ENCODE measurements at places on chromosomes 2 and 18.

- DNase-seq, result peak; percentile 3
Observed at GRCh38 chr18:24397131-24397693, 412 bp downstream of the OSBPL1A start.

DNA sequence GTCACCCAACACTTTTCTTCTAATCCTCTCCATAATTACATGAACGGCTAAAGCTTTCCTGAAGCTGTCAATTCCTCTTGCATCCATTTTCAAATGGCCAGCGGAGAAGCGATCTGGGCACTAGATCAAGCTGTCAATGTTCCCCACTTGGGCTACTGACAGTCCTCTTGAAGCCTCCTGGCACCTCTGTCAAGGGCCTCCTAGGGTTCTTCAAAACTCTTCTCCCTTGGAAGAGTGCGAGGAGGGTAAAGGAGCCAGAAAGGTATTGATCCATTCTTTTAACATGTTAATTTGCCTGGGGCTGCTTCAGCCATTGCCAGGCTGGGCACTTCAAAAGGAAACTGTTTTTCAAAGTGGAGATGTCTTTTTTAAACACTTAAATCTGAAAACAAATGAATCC, 19.8 kb downstream of the EPHA4 start:
- DNase-seq, result no peak

- no peak for DNase-seq
Observed at GRCh38 chr2:161552015-161552414, 72.2 kb upstream of the SLC4A10 start.

DNA sequence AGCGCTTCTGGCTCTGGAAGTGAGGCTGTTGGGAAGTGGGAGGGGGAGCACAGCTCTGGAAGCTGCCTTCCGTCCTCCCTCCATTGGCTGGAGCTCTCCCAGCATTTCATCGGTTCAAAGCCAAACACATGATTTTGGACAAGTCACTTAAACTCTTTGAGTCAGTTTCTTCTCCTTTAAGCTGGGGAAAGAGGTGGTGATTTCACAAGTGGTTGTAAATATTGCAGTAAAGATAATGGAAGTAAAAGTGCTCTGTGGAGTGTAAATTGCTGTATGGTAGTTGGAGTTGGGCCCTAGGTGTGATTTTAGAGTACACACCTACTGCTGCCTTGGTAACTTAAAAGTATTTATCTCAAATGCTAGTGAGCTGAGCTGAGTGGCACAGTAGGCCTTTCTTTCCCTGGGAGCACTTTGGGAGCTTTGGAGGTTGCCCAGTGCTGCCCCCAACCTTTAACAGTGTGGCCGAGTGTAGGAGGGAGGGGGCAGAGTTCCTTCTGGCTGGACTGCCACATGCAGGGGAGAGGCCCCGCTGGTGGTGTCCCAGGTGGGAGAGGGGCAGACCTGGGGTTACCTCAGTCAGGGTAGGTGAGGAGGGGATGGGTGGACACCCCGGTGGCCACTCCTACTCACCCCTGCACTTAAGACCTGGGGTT, 54.7 kb downstream of the ASAP2 start:
- no peak for DNase-seq

- no peak for DNase-seq
Observed at GRCh38 chr2:201182650-201183364, at the start of gene CASP10. CASP10 (plus strand) TSS chr2:201183141; CDS start chr2:201185778, 2,637 bp downstream.

- no peak for DNase-seq
Observed at GRCh38 chr18:3489462-3489861, 39.5 kb downstream of the TGIF1 start.

DNA sequence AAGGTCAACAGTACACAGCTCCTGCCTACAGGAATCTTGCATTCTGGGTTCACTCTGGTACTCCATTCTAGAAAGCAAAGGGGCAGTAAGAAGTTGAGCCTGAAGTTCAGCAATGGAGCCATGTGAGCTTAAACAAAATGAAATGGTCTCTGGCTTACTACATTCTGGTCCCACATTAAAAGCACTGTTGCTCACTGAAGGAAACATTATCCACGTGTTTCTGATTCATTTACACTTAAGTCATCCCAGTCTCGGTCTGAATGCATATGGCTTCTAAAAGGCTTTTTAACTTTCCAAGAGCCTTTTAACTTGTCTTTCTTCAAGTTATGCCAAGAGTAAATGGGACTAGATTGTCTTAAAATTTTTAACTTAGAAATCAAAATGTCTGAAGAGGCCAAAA, 177.8 kb downstream of the LNPK start:
- DNase-seq, result no peak

GRCh38 chr2:66461664-66462500, 27.0 kb downstream of the MEIS1 start:
- DNase-seq, result no peak

DNA sequence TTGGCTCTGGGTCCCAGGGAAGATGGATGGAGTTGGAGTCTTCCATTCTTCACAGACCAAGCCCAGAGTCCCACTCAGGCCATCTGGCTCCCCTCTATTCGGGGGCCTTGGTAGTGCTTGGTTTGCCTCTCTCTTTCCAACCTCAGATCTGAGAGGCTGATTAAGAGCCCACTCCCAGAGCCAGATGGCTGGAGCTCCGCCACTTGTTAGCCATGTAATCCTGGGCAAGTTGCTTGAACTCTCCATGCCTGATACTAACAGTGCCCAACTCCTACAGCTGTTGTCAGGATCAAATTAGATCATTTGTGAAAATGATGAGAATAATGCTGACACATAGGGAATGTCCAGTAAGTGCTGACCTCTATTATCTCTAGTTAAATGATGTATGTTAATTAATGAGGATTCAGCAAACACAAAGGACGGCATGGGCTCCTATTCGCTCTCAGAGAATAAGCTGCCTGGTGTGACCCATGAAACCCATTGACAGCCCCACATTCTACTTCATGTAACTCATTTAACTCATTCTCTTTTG, 46.6 kb upstream of the SLC14A1 start:
- no peak for DNase-seq

DNA sequence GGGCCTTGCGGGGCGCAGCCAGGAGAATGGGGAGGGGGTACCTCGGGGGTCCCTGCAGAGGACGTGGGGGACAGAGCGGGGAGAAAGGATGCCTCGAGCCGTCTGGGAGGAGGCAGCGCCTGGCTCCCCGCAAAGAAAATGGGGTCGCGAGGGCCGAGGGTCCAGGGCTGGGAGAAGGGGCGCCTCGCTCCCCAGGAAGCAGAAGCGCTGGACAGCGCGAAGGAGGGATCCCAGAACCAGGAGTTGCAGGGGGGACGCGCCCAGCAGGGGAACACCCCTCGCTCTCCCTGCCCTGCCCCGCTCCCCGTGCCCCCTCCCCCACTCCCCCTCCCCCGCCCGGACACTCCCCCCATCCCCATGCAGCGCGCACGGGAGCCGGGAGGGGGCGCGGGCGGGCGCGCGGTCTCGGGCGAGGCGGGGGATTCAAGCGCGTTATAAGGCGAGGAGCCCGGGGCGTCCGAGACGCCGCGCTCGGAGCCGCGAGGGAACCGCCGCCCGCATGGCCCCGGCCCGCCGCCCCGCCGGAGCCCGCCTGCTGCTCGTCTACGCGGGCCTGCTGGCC, at the start of gene ERFE:
Gene ERFE (plus strand): TSS at position 462 of the 562 bp plus-strand sequence. CDS start 38 bp downstream, at position 500.
- no peak for DNase-seq

GRCh38 chr18:8337211-8337610, 272.0 kb upstream of the RAB12 start:
- DNase-seq, result no peak

DNA sequence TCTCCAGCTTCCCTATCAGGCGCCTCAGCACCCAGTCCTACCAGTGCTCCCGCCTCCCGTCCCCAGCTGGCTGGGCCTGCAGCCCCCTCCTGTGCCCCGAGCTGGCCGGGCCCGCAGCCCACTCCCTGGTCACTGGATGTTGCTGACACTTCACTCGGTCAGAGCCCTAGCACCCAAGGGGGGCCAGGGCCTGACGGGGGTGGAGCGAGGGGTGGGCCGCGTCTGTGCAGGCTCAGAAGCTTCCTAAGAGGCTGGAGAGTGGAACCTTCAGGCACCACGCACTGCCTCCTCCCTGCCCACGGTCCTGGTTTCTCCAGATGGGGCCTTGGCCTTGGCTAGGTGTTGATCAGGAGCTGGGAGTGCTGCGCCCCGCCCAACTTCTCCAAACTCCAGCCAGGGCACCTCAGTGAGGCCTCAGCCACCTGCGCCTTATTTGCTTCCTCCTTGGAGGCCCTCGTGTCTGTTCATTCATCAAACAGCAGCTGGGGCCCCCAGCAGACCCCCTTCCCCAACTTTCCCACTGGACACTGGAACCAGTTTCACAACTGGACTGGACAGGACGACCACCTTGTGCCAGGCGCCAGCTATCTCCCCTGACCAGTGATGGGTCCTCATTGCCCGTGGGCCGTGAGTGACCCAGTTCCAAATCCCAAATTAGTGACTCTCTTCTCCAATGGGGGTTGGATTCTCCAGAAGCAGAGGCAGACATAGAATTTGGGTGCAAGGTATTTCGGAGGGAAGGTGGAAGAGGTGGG, 16.7 kb downstream of the CAPN10 start:
- DNase-seq, result no peak

- DNase-seq, result no peak
Observed at GRCh38 chr2:57962861-57963260, 83.7 kb upstream of the VRK2 start.

- DNase-seq, result no peak
Observed at GRCh38 chr2:142495141-142495540, 364.3 kb upstream of the LRP1B start.

DNA sequence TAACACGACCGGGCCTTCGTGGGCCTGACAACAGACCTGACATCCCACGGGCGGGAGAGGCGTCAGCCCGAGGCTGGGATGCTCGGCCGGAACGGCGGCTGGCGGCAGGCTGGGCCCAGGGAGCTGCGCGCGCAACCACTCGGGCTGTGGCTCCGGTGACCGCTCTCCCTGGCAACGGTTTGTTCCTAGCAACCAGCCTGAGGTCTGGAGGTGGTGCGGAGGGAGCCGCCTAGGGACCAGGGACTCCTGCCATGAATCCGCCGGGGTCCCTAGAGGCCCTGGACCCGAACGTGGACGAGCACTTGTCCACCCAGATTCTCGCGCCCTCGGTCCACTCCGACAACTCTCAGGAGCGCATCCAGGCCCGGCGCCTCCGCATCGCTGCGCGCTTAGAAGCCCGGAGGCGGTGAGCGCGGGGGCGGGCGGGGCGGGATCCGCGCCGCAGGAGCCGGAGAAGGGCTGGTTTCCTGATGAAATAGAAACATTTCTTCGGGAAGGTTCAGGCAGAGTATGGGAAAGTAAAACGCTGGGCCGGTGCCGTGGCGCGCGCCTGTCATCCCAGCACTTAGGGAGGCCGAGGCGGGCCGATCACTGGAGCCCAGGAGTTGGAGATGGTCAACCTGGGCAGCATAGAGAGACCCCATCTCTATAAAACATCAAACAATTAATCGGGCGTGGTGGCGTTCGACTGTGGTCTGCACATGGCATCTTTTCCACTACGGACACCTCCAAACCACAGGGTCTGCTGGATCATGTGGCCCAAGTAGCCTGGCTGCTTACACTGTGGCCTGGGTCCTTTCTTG, at the start of gene DRC1:
Gene DRC1 (plus strand): TSS at position 182 of the 803 bp plus-strand sequence. CDS start 70 bp downstream, at position 252.
- no peak for DNase-seq

DNA sequence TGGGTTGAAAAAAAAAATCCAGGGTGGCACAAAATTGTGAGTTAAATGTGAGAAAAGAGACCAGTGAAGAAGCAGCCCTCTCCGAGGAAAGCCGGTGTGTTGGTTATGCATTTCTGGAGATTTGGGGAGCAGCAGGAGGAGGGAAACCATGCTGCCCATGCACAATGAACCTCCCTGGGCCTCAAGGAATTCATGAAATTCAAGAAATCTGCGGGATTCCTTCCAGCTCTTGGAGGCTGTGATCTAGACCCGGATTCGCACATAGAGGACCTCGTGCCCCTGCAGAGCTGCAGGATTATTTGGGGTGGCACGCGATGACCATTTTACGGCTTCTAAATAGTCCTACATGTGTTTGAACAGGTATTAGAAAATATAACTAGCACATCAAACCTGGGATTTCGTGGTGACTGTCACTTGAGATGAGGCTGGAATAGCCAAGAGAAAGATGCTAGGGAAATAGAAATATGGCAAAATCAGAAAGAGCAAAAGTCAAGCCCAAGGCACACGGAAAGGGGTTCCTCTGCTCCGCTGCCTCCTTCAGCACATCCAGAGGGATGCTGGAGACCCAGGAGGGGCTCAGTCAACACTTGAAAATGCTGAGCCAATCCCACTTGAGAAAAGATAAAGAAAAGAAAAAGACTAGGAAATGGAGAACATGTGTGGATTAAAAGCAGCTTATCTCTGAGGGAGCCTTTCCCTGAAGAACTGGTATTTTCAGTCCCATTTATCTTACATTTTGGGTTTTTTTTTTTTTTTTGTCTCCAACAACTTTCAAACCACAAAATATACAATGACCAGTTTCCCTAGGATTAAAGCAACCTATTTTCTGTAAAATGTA, 22.0 kb downstream of the KCTD1 start:
- no peak for DNase-seq

- DNase-seq, result no peak
Observed at GRCh38 chr2:169315357-169315756, 47.0 kb downstream of the LRP2 start.

DNA sequence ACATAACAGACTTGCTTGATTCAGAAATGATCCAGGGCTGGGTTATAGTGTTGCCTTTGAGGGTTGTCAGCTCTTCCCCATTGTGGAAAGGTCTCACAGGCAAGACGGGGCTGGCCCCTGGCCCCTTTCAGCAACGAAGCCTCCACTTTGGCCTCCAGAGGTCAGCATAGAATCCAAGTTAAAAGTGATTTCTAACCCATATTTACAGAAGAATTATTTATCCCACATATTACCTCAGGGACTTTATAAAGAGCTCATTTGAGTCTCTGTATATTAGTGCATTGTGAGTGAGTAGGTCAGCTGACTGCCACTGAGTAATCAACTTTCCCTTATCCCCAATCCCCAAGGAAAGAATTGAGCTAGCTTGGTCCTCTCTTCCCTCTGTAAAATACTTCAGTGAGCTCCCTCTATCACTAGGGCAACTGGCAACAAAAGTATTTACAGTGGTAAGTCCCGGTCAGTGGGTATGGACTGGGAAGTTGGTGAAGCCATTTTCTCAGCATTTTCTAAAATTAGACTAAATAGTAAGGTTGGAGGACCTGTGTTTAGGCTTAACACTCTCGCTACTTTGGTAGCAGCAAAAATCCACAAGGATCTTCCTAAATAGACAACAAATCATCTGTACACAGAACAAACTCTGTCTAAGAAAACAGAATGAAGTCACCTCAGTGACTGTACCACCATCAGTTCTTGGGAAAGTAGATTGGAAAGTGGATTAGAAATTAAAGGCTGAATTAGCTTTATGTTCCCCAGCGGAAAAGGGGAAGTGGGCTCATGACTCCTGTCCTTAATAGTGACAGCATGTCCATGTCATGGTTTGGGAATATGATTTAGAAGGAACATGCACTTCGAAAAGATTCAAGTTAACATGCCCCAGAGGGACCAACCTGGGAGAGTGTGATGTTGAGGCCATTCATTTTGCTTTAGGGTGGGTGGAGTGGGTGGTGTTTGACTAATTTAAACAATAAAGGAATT, 171.0 kb upstream of the SIX3 start:
- DNase-seq, result no peak

DNA sequence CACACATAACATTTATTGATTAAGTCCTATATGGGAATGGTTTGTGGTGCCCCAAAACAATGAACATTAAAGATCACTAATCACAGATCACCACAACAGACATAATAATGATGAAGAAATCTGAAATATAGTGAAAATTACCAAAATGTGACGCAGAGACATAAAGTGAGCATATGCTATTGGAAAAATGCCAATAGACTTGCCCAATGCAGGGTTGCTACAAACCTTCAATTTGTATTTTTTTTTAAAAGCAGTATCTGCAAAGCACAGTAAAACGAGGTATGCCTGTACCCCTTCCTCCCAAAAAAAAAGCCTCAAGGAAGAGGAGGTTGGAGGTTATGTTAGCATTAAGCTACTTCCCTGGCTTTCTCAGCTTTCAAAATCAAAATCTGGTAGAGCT, 131.1 kb downstream of the RBMS1 start:
- DNase-seq, result no peak

- no peak for DNase-seq
Observed at GRCh38 chr2:5618271-5618670, 73.9 kb upstream of the SOX11 start.

All from activated CD4-positive, CD25-positive, alpha-beta regulatory T cell (primary cell).